ENCODE measurements at places on chromosomes 2 and 18. TPM values are rescaled to one million over a fixed set of nuclear protein-coding genes. Genes with fewer than 3 reads are reported as not detected.

The BCL11A gene
- 3.1 TPM for polyA plus RNA-seq

DNA sequence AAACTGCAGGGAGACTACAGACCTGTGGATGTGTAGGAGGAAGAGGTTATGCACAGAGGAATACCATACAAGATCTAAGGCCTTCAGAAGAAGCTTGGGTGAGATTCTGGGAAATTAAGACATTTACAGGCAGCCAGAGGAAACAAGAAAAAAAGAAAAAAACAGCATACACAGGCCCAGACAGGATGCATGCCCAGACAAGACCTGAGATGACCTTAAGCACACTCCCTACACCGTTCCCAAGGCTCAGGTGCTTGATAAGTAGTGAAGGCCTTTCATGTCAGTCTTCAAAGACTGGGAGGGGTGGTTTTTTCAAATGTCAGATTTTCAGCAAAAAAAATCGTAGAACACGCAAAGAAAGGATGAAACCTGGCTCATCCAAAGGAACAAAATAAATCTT lies 83.0 kb downstream of the CCDC138 start:
- DNase-seq, result no peak

The CHAC2 gene
- polyA plus RNA-seq, result 3.2 TPM

GRCh38 chr2:101961338-101962191 lies 30.2 kb upstream of the IL1R2 start:
- DNase-seq, result peak; percentile 68

GRCh38 chr2:2565671-2566070 lies 234.6 kb upstream of the MYT1L start:
- DNase-seq, result no peak

DNA sequence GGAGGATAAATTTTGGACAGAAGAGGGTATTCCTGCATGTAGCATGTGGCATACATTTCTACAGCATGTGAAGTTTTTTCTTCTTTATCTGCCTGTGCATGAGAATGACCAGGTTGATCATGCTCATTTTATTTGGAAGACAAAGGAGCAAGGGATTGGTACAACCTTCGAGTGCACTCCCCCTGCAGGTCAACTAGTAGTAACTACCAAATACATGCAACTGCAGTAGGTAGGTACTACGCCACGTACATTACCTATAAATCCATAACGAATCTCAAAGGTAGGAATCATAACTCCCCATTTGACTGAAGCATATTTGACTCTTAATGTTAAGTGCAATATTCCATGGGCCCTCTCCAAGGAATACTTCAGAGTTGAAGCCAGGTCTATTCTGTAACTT lies 763.9 kb downstream of the TSN start:
- no peak for DNase-seq

DNA sequence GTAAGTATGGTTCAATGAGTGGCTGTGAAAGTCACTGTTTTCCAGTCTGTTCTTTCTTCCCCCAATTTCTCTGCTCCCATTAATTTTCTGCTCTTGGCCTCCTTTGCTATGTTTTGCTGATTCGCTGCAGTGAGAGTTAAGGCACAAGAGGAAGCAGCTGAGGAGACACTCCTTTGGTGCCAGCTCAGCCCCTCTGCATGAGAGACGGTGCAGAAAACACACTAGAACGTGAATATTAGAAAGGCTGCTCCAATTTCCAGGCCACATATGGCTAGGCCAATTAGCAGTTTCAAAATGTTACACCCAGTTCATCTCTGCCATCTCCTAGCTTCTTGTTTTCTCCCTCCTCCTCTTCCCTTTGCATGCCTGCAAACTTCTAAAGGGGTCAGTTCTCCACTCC lies 38.9 kb downstream of the AKAIN1 start:
- no peak for DNase-seq

DNA sequence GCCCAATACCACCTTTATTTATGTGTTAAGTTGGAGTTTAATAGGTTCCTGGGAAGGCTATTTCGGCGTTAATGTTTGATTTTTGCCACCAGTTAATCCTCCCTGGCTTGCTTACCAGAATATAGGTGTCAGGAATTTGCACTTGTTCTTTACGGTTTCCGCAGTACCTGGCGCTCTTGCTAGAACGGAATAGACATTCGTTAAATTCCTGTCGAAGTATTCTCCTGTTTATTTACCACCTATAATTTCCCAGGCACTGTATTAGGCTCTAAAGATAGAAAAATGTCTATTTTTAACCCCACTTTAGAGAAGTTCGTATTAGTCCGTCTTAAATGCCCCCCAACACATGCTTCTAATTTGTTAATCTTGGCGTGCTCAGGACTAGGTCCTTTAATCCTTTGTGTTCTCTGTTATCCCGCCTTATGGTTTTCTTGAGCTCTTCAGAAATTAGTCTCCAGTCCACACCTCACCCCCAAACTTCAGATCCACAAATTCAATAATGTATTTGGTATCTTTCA lies 575 bp downstream of the CCDC150 start:
- no peak for DNase-seq

GRCh38 chr2:96129528-96130120 lies 8.7 kb downstream of the ASTL start:
- DNase-seq, result no peak

The CYP1B1 gene
- polyA plus RNA-seq, result 1.7 TPM

GRCh38 chr2:73984922-73985307 lies 205 bp downstream of the TET3 start:
- peak; percentile 46 for DNase-seq

DNA sequence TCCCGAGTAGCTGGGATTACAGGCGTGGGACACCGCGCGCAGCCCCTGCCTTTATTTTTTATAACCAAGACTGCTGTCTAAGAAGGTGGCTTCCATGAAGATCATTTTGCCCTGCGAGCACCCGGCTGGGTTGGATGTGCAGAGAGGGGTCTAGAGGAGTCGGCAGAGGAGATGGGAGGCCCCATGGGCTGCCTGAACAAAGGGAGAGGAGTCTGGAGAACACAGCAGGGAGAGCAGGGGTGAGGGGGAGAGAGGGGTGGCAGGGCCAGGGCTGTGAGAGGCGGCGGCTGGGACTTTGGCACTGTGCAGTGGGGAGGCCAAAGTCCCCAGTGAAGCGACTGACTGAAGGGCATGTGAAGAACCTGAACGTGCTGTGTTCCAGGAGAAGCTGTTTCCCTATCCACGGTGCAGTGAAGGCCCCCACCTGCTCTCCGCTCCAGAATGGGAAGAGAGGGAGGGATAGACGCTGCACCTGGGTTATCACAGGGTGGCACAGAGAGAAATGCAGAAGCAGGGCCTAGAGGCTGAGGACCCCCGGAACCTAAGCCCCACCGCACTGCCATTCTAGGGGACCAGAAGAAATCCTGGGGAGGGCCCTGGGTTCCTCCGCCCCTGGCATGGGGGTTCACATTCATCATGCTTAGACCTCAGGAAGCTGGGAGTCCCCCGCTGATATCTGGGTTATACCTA lies 24.8 kb upstream of the FOSL2 start:
- no peak for DNase-seq

- DNase-seq, result no peak
Observed at GRCh38 chr18:49151482-49151881, 200.7 kb upstream of the SMAD7 start.

The PKP4 gene
- 26.7 TPM for polyA plus RNA-seq

DNA sequence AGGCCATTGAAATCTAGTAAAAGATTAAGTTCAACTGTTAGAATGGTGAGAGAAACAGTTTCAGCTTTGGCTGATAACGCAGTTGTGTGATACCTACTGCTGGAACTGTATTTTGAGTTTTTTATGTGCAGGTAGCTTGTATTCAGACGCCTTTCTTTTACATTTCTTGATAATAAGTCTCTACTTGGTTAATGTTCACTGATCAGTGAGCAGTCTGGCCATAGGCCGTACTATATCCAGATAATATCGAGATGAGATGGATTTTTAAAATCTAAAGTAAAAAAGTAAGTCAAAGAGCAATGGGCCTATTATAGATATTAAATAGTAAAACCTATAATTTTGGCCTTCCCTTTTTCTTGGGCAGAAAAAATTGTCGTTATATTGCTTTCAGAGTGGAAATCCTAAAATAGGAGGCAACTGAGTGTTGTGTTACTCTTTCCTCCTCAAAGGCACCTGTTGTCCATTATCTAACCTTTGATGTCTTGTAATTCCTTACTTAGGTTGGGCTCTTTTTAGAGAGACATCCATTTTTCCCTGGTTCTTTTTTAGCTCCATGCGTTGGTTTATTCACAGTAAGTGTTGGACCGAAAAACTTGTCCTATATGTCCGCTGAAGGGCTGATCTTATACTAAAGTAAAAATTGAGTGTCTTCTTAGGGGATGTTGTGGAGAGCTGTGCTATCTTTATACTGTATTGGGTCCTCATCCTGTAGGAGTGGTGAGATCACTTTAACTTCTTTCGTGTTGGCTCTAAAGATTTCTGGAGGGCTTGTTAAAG lies 1.7 kb downstream of the EML4 start:
- DNase-seq, result no peak

- DNase-seq, result no peak
Observed at GRCh38 chr18:51531501-51531900, 334.0 kb upstream of the MEX3C start.

The OXER1 gene
- polyA plus RNA-seq, result 7.0 TPM

- no peak for DNase-seq
Observed at GRCh38 chr2:11467749-11468148, 1.8 kb upstream of the E2F6 start.

DNA sequence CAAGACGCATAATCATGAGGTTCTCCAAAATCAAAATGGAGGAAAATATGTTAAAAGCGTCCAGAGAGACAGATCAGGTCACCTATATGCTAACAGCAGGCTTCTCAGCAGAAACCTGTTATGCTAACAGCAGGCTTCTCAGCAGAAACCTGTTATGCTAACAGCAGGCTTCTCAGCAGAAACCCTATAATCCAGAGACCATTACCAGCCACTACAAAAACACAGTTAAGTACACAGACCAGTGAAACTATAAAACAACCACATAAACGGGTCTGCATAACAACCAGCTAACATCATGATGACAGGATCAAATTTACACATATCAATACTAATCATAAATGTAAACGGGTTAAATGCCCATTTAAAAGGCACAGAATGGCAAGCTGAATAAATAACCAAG lies 1548.4 kb upstream of the TMEFF2 start:
- no peak for DNase-seq

GRCh38 chr2:95082477-95082876 lies 39.1 kb downstream of the MRPS5 start:
- no peak for DNase-seq

- no peak for DNase-seq
Observed at GRCh38 chr2:127655209-127656073, 9.5 kb downstream of the GPR17 start.

GRCh38 chr2:197599285-197599965 lies 76.0 kb downstream of the RFTN2 start:
- DNase-seq, result no peak

The CCDC121 gene
- 5.1 TPM for polyA plus RNA-seq

The SETBP1 gene
- polyA plus RNA-seq, result 19.5 TPM

The LRRC30 gene
- polyA plus RNA-seq, result 9.2 TPM

The REG1B gene
- not detected for polyA plus RNA-seq

DNA sequence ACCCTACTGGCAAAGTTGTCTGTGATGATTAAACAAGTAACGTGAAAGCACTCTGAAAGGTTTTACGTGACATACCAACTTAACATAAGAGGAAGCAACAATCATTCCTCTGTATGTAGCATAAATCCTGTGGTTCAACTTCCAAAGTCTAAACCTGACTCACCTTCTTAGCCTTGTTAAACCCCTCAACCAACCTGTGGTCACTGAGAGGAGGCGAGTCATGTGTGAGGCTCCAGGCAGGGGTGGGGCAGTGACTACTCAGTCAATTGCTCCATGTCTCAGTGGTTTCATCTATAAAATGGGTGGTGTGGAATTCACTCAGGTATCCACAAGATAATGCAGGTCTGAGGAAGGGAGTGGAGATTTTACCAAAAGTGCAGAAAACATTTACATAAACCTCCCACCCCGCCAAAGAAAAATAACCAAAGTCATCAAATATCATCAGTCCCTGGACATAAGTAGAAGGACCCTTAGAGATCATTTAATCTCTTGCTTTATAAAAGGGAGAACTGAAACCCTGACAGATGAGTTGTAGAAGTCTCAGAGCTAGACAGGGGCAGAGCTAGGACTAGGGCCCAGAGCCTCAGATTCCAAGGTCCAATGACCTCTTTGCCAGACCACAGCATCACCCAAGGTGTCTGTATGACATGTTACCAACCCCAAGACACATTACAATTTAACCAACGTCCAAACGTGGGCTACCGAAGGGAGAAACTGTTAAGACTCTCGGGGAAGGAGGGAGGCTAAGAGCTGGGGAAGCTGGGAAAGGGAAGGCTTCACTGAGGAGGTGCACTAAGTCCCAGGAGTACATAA lies 3.7 kb upstream of the PCBP1 start:
- no peak for DNase-seq

DNA sequence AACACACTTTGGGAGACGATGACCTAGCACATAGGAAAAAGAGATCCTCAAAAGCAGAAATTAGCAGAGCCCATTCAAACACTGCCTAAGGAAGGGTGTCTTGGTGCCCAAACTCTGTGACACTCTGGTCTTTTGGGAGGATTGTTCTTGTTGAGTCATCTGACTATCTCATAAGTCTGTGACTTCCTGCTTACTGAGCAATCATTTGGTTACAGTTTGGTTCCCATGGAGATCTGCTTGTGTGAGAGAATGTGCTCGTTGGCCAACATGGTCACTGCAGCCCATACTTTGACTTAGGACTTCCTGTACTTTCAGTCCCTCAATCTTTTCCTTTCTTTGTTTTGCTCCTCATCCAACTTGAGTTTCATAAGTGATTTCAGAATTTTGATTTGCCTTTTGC lies 602.9 kb downstream of the NYAP2 start:
- DNase-seq, result no peak

The PKDCC gene
- 116 TPM for polyA plus RNA-seq

DNA sequence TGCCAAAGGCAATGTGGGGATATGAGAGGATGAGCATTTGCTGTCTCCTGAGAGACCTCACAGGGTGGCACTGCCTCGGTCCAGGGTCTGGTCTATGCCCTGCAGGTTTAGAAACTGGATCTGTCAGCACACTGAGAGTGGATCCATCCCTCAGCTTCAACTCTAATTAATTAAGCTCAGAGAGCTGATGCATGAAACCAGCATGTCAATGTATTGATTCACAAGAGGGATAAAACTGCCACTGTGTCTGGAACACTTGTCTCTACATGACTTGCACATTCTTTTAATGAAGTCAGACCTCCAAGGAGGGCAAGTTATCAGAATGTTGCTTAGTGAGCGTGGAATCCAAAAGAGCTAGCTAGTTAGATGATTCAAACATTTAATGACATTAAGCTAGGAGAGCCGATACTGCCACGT lies 22.5 kb upstream of the POLE4 start:
- DNase-seq, result no peak

DNA sequence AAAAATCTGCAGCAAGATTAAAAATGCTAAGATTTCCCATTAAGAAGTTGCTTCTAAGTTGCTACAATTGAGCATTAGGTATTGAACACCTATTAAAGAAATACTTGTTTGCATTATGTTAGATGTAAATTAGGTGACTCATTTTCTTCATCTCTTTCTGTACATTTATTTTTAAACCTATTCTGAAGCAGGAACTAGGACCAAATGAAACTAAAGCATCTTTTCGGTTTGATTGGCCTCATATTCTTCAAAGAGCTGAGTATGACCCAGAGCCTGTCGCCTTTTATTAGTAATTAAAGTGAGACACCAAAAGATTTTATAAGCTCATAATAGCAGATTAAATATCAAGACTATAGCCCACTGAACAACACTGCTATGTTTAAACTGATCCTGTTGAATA lies 83.4 kb upstream of the ZEB2 start:
- no peak for DNase-seq
